ENCODE measurements at places on chromosomes 16 and 17. TPM values are rescaled to one million over a fixed set of nuclear protein-coding genes. Genes with fewer than 3 reads are reported as not detected.

The KIF19 gene
- total RNA-seq, result 11.3 TPM

The ALOX15B gene
- not detected for total RNA-seq

The SCIMP gene
- total RNA-seq, result not detected

The EVPLL gene
- not detected for total RNA-seq

The OTOP2 gene
- total RNA-seq, result not detected

The TP53TG3 gene
- total RNA-seq, result not detected

The HOXB1 gene
- total RNA-seq, result not detected

The TPSG1 gene
- total RNA-seq, result not detected

The ABCC3 gene
- 2.2 TPM for total RNA-seq

The P2RX1 gene
- total RNA-seq, result not detected

The ZNF213 gene
- 4.2 TPM for total RNA-seq

All from bladder microvascular endothelial cell (primary cell).